ENCODE measurements at places on chromosomes 2 and 18.
A peak's percentile ranks its signal among the peaks of the same experiment; 100 is the strongest.

- no peak for DNase-seq
Observed at GRCh38 chr2:167924556-167924955, 322.8 kb downstream of the STK39 start.

DNA sequence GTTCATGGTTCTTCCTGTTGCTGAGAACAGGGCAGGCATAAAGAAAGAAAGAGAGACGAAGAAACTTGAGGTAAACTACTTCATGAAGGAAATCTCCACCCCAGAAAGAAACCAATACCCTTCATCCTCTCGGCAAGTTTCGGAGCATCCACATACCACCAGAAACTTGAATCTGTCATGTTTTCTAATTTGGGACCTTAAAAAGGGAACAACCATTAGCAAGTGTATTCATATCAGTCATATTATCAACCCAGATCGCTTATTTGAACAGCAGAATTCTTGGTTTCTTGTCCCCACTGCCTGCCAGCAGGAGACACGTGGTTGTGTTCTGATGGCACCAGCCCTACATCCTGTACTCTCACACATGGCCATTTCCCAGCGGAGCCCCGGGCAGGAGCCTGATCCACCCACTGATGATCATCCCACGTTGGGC lies 53.2 kb upstream of the FZD7 start:
- no peak for DNase-seq

GRCh38 chr18:12855916-12856315 lies 28.1 kb downstream of the PTPN2 start:
- DNase-seq = no peak

GRCh38 chr18:5237083-5237722 lies 40.1 kb upstream of the AKAIN1 start:
- DNase-seq = no peak

DNA sequence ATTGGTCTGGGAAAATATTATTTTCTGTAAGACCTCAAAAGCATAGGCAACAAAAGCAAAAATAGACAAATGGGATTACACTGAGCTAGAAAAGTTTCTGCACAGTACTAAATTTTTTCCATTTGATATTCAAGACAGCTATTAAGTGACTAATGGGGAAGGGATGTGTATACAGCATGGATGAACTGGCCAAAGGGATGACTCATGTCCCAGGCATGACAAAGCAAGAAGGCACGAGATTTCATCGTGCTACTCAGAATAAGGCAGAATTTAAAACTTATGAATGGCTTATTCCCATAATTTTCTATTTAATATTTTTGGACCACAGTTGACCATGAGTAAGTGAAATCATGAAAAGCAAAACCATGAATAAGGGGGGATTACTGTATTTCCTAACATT lies 1250.1 kb upstream of the GYPC start:
- DNase-seq = no peak

GRCh38 chr18:36281936-36282335 lies 15.6 kb upstream of the FHOD3 start:
- no peak for DNase-seq

DNA sequence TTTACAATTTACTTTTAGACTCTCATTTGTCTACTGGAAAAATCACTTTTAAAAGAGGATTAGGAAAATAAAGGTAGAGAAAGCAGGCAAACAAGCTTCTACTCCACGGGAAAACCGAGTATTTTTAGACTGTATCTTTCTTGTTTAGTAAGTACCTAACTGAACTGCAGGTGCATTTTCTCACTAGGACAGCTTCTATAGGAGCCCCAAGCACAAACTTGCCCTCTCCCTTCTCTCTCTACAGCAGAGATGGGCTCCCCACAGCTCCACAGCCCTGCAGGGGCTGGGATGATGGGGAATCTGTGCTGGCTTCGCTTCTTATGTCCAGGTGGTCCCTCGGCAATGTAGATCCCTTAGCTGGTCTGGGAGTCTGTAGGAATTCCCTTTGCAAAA lies 16.2 kb downstream of the PSTPIP2 start:
- no peak for DNase-seq

- DNase-seq = no peak
Observed at GRCh38 chr18:61064911-61065310, 268.3 kb upstream of the CDH20 start.

DNA sequence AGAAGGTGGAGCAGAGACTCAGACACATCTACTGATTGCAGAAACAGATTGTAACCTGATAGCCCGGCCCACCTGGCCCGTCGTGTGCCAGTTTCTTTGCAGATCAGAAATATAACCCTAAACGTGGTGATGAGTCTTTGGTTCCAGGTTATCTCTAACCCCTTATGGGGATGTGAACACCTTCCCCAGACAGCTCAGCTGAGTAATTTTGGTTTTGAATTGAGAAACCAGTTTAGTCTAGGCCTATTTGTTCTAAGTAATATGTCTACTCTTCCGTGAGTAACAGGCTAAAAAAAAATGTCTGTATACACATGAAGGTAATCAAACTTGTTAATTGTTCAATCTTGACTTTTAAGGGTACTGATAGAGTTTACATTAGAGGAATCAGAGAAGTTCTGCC lies 35.7 kb downstream of the RASGRP3 start:
- DNase-seq = no peak

DNA sequence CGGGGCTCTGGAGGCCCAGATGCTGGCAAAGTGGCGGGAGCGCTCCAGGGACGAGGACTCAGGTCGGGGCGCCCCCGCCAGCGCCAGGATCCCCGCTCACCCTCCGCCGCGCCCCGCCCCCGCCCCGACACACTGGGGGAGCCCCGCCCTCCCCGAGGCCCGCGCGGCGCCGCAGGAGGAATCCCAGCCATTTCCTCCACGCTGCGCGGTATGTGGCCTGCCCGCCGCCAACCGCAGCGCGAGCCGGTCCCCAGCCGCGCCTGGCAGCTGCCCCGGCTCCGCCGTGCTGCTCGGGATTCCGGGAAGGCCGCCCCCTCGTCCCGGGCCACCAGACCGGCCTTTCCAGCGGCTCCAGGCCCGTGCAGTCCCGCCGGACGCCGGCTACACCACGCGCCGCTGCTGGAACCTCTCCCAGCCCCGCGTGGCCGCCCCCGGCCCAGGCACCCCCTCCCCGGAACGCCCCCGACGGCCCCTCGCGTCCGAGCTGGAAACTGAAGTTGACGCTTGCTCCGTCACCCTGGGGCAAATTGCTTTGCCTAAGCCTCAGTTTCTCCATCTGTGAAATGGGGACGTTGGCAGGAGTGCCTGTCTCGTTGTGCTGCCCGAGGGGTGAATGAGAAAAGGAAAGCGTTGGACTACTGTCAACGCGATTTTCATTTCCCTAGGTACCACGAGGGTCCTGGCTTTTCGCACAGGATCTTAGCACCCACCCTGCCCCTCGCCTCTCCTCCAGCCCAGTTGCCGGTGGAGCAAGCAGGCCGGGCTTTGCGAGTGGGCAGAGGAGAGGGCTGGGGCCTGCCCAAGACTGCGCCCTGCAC lies 53.6 kb downstream of the PKDCC start:
- DNase-seq = no peak

DNA sequence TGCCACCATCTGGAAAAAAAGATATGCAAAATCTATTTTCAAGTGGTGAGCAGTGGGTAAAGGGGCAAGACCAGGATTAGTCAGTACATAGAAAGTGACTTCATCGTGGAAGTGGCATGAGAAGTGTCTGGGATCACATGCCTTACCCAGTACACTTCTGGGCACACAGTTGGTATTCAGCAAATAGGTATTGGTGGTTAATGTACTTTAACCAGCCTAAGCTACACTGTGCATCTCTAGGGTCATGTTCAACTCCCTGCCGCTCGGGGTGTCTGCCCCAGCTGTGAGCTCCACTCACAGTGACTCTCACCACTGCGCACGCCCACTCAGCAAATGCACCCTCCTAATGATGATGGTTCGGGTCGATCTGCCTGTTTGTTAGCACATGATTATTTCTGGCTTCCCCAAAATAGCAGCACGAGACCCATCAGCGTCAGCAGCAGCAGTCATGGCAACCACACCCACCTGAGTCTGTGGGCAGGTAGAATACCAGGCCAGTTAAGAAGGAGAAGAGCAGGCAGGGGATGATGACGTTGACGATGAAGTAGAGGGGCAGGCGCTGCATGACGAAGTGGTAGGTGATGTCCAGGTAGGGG lies 11.1 kb downstream of the CHRNA1 start:
- DNase-seq = no peak

GRCh38 chr18:33605250-33605649 lies 27.2 kb downstream of the ASXL3 start:
- DNase-seq = no peak

GRCh38 chr2:217937446-217937845 lies 65.3 kb downstream of the TNS1 start:
- no peak for DNase-seq

- DNase-seq = no peak
Observed at GRCh38 chr18:22694954-22695353, 238.2 kb upstream of the RBBP8 start.

GRCh38 chr2:230658577-230658876 lies 54.1 kb upstream of the CAB39 start:
- no peak for DNase-seq

DNA sequence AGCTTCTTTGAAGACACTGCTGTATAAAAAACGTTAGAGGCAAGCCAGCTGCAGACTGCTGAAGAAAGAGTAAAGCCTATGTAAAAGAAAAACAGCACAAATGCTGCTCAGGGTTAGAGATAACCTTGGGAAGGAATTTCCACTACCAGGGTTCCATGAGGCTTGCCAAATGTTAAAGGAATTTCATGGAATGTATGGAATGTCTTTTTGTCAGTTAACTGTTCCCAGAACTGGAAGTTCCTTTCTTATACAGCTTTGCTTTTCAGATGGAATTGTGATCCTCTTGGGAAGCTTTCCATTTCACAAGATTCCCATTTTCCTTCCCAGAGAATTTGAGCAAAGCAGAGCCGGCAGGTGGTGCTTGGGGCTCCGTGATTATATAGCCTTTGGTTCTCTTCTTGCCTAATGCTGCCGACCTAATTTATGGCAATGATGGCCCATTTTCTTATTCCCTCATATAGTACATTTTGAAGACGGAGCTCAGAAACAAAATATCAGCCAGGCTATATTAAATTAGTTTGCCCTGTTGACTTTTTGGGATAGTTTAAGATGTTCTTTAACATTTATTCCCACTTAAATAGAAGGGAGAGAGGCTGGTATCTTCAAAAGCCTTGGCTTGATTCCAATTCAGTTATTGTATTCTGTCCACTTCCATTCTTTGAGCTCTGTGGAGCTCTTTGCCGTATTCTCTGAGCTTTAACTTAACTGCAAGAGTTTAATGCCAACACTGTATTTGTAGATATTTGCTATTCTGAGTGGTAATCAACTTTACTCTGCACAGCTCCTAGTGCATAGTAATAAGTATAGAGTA lies 162.3 kb downstream of the PHLPP1 start:
- no peak for DNase-seq

DNA sequence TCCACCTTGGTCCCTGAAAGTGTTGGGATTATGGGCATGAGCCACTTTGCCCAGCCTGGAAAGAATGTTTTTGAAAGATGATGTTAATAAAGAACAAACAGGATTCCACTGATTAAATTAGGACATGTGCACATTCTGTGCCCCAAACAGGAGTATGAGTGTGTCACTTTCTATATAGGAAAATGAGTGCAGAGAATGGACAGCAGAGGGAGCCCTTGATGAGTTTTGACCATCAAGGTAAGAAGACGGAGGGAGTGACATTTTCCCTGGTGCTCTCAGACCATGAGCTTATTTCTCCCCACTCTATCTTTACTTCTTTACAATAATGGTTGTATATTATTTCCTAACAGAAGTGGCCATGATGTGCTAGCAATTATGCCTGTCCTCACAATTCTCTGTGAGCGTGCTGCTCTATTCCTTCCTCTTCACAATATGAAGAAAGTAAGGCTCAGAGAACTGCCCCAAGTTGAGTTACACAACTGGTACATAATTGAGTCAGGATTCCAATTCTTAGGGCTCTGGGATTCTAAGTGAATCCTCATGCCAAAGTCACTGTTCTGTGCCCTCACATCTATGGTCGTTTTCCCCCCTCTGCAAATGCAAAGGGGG lies 20.6 kb downstream of the RPL37A start:
- peak; percentile 87 for DNase-seq

GRCh38 chr2:168884975-168885374 lies 5.3 kb downstream of the SPC25 start:
- no peak for DNase-seq

DNA sequence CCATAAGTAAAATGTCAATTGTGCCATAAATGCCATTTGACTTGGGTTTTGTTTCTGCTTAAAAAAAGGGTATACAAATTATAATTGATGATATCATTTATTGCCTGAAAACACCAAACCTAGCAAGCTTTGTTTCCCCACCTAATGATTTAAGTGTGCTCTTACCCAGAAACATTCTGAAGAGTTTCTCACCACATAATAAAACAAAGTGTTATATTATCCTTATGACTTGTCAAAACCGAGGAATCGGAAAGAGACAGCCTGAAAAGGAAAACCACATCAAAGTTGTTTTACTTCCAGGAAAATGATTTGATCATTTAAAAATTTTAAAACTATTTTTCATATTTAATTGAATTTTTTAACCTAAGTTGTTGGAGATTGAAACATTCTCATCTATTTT lies 170.5 kb upstream of the SLC39A10 start:
- DNase-seq = no peak

GRCh38 chr2:122682356-122682755 lies 926.9 kb downstream of the TSN start:
- DNase-seq = no peak

DNA sequence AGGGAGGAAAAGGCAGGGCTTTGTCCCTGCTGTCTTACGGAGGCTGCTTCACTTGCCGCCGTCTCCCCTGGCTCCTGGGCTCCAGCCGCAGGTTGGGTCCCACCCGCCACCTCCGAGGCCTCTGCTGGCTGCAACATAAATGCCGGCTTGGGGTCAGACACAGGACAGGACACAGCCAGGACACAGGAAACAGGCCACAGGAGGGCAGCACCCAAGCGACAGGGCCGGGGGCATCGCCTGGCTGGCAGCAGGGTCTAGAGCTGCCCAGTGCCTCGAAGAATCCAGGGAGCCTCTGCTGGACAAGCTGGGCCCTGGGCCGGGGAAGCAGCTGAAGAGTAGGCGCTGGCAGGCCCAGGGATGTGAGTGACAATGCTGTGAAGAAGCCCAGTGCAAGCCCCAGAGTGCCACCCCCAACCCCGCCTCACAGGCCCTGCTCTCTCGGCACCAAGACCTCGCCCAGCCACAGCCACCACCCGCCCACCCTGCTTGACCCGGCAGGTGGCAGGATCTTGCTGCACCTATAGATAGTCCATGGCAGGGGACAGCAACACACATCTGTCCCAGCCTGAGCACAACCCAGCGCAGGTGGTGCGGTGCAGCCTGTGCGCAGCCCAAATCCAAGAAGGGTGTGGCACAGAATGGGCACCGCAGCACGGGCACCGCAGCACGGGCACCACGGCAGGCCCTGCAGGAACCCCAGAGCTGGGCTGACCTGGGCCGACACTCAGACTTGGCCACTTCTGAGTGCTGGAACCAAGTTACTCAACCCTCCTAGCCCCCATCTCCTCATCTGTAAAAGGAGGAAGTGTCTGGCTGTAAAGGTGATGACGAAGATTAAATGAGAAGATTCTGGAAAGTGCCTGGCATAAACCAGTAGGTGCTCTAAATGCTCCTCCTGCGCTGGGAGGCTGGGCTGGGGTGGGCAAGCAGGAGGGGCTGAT lies 55.6 kb downstream of the BIN1 start:
- DNase-seq = no peak

GRCh38 chr2:232632904-232633412 lies 446 bp upstream of the EFHD1 start:
- DNase-seq = no peak
